ENCODE measurements at places on chromosomes 5 and 9.

GRCh38 chr9:131915181-131915580 is 164.5 kb downstream of the MED27 start:
- no peak for DNase-seq

DNA sequence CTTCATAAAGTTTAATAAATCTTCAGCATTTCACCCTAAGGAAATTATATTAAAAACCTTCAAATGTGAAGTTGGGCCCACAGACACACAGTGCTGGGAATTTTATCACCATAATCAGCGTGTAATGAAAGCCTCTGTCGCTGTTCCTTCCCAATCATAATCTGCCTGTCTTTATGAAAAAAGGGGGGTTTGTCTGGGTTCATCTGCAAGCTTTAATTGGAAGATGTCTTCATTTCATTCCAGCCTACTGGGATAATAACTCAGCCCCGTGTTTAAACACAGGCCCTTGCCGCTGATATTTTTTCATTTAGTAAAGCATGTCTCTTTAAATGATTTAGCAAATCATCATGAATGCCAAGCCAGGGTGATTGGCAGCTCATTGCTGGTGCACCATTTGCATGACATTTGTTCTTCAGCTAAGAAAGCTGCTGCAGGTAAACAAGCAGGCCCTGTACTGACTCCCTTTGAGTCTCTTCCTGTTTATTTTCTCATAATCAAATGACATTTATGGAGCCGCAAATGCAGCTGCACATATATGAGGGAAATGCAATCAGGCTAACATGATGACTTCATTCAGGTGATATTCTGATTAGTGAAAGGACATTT is 362.9 kb upstream of the TLE4 start:
- DNase-seq = no peak

- peak; percentile 65 for DNase-seq
Measured at GRCh38 chr5:177132136-177133095, 1.2 kb upstream of the NSD1 start.

DNA sequence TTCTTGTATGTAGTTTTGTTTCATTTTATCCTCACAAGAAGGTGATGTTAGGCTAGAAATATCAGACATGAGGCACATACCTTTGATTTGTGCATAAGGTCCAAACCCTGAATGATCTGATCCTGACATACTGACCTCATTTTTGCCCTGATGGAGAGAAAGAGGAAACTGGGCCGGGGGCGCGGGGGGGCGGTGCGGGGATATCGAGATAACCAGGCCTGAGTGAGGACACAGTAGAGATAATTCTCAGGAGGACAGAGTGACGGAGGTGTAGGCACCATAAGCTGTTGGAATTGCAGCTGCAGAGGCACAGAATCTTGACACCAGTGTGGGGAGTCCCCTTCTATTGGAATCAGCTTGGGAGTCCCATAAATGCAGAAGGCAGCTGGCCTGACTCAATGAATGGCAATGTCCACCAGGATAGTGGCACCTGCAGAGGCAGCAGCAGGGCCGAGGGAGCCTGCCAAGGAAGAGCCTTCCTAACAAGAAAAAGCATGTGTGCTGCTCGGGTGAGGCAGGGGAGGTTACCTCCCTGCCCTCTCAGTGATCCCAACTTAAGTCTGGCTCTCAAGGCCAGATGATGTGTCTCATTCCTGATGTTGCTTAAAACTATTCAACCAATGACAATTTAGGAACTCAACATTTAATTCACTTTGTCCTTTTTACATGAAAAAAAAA is 234.3 kb upstream of the MSX2 start:
- no peak for DNase-seq

GRCh38 chr5:177489119-177489716 is 8.2 kb downstream of the PDLIM7 start:
- DNase-seq = no peak

GRCh38 chr9:105205787-105206495 is 38.5 kb upstream of the SLC44A1 start:
- no peak for DNase-seq
